ENCODE measurements at places on chromosomes 6 and 20.

GRCh38 chr6:136860043-136860442 lies 37.7 kb downstream of the PEX7 start:
- DNase-seq: no peak

DNA sequence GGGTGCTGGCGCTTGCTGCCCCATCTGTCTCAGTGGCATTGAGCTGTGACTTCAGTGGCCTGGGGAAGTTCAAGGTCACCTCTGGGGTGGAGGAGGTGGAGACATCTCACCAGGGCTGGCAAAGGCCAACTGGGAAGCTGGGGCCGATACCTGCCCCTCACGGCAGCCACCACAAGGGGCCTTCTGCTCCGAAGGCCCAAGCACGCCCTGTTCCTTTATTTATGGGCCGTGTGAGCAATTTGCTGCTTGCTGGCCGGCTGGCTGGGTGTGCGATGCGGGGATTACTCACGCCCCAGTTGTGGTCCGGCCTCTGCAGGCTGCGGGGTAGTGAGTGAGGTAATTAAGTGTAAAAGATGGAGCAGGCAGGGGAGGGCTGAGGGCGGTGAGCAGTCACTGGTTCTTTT lies 13.2 kb upstream of the SCRT2 start:
- peak; percentile 24 for DNase-seq

- DNase-seq: no peak
Measured at GRCh38 chr20:14724468-14724867, 387.1 kb upstream of the FLRT3 start.

DNA sequence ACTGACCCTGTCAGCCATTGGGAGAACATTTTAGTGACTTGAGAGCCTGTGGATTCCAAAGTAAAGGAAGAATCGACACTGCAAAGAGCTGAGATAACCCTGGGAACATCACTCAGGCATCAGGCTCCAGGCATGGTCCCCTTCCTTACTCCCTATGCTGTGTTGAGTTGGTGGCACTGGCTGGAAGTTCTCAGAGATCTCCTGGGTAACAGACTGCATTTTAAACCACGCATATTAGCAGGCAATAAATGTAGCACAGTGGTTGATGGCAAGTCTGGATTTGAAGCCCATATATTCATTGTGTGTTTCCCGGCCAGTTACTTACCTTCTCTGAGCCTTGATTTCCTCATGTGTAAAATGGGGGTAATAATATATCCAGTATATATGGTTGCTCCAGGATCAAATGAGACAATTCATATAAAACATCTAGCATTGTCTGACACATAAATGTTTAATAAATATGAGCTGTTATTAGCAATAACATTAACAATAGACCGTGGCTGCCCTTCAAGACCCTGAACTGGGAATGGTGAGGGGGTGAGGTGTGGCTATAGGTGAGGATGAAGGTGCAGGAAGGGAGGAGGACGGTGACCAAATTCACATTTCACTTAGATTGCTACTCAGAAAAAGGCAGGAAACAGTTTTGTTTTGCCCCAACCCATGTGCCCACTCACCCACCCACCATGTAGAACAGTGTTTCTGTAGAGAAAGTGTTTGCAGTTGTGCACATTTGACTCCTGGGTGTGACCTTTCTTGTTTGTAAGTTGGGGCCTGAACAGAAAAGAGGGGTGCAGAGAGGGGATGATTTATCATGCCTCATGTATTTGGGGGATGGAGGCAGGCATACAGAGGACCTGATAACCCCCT lies 2.1 kb downstream of the PLCG1 start:
- no peak for DNase-seq

GRCh38 chr6:47029865-47030561 lies 12.1 kb downstream of the ADGRF1 start:
- DNase-seq: no peak

GRCh38 chr6:35629876-35630378 lies 58.8 kb downstream of the FKBP5 start:
- DNase-seq: no peak

DNA sequence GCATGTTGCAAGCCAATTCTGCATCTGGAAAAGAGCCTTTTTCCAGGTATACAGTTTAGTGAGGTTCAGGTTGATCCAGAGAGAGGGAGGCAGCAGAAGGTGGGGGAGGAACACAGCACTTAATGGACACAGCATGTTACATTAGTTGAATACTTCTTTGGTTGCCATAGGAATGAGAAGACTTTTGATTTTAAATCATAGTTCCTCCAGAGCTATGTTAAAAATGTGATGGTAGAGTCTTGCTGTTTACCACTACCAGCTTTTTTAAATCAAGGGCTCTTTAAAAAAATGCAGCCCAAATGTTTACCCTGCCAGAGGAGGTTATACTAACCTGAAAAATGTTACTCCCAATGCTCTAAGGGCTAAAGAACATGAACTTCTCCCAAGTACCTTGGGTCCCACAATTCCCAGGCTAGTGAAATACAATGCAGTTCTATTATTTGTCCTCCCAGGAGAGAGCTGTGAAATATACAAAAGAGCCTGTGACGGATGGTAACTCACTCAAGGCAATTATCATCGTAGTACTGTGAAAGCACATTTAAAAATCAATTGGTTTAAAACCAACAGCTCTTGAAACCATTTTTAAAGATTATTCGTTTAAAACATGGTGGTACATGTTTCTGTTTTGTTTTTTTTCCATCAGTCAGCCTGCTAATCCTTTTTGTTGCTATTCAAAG lies 6.9 kb upstream of the PHACTR1 start:
- peak; percentile 18 for DNase-seq

DNA sequence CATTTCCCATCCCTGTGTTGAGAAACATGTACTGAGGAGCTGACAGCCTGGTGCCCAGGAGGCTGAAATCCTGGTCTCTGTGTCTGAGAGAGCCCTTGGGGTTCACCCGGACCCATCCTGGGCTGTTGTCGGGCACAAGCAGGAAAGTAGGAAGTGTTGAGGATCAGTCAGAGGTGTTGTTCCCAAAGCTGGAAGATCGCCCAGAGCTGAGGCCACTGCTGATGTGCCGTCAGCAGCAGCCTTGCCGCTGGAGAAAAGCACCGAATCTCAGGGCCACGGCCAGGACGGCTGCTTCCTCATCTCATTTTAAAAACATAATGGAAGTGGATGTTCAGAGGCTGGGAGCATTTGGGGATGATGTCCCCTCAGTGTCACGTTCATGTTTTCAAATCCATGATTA lies 218.5 kb downstream of the UST start:
- no peak for DNase-seq

DNA sequence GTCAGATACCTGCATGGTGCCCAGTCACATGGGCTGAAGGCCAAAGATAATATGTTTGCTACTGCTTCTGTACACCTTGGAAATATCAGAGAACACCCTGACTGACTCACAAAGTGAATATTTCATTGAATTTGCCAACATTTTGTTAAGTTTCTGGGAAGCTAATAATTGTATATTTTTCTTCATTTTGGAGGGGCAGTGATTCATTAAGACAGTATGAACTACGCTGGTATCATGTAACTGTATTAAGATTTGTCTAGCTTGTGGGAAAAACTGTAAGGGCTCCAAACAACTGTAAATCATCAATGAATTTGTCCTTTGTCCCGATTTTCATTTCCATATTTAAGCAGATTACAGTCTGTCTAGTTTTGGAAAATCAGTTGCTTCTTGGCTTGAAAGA lies 102.3 kb upstream of the CCN2 start:
- DNase-seq: peak; percentile 35

DNA sequence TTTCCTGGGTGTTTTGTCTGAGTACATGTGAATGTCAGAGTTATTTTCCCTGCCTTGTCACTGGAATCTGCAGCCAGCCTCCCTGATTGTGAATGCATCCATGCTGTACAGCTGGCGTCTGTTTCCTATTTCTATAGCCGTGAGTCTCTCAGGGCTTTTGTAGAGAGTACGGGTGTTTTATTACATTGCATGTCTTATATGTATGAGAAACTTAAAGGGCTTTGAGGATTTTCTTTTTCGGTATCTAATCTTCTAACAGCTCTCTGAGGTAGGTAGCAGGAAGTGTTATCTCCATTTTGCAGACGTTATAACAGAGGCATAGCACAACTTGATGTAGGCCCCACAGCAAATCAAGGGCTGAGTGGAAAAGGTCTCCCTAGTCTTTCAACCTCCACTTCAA lies 272.9 kb downstream of the PRL start:
- DNase-seq: no peak

DNA sequence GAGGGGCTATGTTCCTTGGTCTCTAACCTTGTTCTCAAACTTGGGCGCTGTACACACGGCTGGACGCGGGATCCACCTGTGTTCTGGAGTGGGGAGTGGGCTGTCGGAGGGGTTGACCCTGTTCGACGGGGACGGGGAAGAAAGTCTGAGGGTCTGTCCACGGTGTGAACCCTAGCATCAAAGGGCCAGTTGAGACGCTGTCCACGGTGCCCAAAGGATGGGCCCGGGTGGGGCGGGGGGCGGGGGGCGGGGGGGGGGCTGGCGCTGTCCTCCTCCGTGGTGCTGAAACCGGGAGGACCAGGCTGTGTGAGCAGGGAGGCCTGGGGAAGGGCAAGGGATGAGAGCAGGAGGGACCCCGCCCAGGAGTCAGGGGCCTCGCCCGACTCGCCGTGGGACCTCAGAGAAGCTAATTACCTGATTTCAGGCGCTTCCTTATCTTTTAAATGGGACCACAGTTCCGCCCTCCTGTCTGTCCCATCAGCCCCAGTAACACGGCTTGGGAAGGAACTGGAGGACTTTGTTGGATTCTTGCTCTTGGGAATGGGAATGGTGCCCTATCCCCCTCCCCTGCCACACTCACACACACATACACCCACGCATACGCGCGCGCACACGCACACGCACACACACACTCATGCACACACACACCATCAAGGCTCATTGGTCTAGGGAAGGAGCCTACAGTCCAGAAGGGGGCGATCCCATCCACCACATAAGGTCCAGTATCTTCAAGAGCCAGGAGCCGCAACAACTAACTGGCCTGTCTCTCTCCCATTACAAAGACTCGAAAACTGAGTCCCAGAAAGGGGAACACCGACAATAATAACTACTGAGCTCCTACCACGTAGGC lies 1.0 kb upstream of the VSTM2L start:
- peak; percentile 81 for DNase-seq

GRCh38 chr6:107538856-107539387 lies 49.0 kb downstream of the SOBP start:
- no peak for DNase-seq

DNA sequence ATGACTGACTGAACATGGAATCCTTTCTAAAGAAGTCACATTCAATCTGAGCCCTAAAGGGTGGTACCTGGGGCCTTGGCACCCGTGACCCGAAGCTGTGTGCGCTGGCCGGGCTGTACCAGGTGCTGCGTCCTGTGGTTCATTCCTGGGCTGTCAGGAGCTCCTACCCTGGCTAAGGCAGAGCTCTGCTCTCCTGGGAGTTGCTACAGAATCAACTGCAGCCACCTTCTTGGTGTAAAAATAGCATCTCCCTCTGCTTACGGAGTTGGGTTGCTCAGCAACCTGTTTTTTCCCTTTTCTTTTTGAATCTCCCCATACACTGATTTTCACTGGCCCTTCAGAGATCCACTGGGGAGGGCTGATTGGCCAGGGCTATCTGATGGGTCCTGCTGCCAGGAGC lies 236.6 kb upstream of the PDE10A start:
- DNase-seq: no peak

- no peak for DNase-seq
Measured at GRCh38 chr6:124560873-124561567, 401.2 kb upstream of the RNF217 start.

- no peak for DNase-seq
Measured at GRCh38 chr20:46260480-46260879, 47.8 kb downstream of the CDH22 start.
